ENCODE measurements at places on chromosomes 2 and 18. TPM values are rescaled to one million over a fixed set of nuclear protein-coding genes. Genes with fewer than 3 reads are reported as not detected.

- DNase-seq: no peak
Measured at GRCh38 chr2:104406261-104406726, 447.6 kb upstream of the POU3F3 start.

DNA sequence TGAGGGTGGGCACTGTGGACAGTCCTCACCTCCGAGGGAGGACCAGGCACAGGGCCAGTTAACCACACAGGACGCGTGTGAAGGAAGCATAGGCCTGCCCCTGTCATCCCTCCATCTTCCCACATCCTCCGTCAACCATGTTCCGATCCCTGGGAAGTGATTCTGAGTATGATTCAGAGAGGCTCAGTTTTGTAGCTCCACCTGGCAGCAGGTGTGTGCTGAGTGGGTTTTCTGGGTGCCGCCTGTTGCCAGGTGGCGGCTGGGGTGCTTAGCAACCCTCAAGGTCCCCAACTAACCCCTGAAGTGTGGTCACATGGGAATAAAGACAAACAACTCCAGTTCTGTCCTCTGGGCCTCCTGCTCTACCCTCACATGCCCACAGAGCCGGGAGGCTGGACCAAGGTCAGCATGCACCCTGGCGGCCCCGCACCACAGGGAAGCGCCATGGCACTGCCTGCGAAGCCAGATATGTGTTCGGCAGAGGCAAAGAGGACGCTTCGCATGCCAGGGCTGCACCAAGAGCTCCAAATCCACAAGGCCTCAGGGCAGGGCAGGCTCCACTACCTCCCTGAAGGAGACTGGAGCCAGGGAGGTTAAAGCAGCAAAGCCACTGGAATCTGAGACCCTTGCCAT lies 60.0 kb downstream of the ADCY3 start:
- no peak for DNase-seq

GRCh38 chr2:214379227-214379626 lies 31.6 kb upstream of the VWC2L start:
- no peak for DNase-seq

DNA sequence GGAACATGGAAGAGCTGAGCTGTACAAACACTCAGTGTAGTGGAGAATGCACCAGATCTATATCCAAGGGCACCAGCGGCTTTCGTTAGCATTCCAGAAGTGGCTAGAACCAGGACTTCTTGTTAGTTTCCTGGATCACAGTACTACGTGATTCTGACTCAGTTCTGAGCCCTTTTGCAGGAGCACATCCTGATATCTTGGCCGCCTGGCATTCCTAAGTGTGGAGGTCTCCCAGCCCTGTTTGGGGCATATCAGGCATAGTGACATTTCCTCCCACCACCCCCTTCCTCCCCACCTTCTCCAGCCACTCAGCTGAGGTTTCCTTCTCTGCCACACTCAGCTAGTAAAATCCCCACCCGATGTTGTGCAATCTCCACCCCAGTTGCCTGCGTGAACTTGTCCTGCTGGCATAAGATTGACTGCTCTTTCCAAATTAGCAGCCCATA lies 63.4 kb downstream of the BMP10 start:
- no peak for DNase-seq

DNA sequence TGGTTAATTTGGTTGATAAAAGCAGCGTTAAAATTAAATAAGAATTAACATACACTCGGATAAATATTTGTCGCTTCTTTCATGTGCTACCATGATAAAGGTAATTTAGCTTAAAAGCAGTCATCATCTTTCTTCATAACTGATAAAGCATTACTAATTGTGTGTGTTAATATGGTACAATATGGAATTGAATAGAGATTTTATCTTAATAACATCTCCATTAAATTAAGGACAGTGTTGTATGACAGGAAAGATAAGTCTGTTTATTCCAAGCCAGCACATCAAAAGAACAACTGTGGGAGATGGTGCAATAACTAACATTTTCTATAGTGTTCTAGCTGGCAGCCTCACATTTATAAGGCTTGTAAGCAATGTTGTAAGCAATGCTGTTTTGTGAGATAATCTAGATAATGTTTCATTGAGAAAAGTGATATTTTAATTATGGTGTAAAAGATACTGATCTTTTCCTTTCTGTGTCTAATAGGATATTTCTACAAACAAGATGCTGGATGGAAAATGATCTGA lies 64.4 kb upstream of the AFF3 start:
- DNase-seq: no peak

NCKAP1 gene
- total RNA-seq: 5.7 TPM

GTF3C2 gene
- 52.8 TPM for total RNA-seq

MAB21L4 gene
- total RNA-seq: not detected

SEMA4F gene
- 11.1 TPM for total RNA-seq

CAPN13 gene
- not detected for total RNA-seq

CPO gene
- not detected for total RNA-seq

IL36RN gene
- not detected for total RNA-seq

All from CD4-positive, CD25-positive, alpha-beta regulatory T cell (primary cell).